Right renal pelvis (tissue), 4 donors: ENCODE measurements at places on chromosomes 12 and 14.
A peak's percentile ranks its signal among the peaks of the same experiment; 100 is the strongest.

GRCh38 chr12:29234965-29235626 lies 86.0 kb downstream of the FAR2 start:
- no peak for DNase-seq

DNA sequence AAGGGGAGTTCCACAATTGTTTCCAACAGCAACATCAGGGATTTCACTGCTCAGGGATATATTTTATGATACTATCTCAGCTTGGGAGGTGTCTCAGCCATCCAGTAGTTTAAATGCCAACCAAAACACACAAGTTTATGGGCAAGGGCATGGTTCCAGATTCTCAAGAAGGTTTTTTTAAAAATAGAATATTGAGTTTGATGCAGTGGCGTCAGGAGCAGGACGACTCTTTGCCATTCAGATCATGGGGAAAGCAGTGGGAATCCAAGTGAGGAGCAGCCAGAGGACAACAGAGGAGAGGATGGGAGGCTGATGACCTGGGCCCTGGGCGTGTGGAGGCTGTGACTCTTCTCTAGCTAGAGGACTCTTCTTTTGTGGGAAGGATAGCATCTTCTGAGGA lies 25.7 kb downstream of the TSHR start:
- DNase-seq, result no peak

DNA sequence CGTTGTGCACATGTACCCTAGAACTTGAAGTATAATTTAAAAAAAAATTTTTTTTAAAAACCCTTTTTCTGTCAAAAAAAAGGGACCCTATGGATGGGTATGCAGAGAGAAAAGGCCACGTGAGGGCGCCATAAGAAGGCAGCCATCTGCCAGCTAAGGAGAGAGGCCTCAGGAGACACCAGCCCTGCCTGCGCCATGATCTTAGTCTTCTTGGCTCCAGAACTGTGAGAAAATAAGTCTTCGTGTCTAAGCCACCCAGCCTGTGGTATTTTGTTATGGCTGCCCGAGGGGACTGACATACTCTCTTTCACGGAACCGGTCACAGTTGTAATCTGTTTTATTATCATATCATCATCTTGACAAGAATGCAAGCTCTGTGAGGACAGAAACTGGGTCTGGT lies 174.8 kb downstream of the EFCAB11 start:
- no peak for DNase-seq

DNA sequence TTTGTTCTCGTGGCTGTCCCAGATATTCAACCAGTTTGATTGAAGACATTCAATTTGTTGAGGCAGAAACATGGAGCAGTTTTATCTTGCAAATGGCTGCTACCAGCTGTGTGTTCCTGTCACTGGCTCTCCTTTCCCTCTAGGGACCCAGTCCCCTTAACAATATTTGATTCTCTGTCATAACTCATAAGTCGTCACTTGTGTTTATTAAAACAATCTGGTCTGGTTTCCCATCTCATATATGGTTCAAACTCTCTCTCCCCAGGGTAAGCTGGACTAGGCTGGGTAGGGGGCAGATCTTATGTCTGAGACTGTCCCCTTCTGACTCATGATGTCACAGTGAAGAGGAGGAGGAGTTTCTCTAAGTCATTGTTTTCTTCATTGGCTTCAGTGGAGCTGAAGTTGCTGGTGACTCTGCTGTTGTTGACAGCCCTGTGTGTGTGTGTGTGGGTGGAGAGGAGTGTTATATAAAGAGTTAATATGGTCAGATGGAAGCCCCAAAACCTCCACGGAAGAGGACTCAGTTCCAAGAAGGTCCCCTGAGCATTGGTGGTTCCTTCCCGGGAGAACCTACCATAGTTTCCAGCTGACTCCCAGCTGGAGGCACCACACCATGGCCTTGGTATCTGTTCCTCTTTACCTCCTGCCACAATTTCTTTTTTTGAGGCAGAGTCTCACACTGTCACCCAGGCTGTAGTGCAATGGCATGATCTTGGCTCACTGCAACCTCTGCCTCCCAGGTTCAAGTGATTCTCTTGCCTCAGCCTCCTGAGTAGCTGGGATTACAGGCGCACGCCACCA lies 16.1 kb upstream of the GNG2 start:
- DNase-seq, result no peak

DNA sequence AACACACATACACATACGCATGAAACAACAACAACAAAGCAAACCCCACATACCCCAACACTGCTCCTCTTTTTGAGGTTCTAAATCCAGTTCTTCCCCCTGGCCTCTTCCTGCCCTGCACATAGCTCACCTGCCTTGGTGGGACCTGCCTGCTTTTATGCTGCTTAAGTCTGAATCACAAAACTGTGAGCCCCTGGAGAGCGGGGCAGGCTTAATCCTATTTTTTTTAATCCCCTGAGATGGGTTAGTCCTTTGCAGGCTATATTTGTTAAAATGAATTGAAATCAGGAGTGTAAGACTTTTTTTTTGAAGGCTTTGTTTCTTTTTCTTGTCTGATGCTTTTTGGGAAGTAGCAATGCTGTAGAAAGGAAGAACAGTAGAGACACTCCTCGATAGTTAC lies 84.6 kb upstream of the MAX start:
- no peak for DNase-seq

DNA sequence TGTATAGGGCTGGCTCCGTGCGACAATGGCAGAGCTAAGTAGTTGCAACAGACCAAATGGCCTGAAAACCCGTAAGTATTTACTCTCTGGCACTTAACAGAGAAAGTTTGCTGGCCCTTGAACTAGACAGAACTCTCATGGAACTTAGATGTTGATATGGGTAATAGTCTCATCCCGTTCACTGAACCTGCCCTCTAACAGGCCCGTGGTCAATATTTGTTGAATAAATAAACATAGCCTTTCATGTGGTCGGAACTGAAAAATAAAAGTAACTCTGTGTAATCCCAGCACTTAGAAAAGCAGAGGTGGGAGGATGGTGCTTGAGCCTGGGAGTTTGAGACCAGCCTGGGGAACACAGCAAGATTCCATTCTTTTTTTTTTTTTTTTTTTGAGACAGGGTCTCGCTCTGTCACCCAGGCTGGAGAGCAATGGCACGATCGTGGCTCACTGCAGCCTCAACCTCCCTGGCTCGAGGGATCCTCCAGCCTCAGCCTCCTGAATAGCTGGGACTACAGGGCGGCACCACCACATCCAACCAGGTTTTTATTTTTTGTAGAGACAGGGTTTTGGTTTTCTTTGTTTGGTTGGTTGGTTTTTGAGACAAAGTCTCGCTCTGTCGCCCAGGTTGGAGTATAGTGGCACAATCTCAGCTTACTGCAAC lies 29.7 kb downstream of the KDM2B start:
- no peak for DNase-seq

DNA sequence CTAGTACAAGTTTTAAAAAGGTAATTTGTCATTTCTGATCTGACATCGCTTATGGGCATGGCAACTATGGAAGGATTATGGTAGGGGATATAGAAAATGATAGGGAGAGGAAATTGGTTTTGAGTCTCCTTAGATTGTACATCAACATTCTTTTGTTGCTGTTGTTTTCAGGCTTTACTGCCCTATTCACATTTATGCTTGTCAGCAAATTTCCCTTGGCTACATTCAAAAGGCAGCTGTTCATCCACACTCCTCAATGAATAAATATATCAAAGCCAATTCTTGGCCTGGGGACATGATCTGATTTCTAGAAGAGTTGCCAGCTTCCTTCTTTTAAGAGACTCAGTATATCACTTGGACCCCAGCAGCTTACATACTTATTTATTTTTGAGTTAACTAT lies 283.4 kb downstream of the CEP128 start:
- no peak for DNase-seq

- no peak for DNase-seq
Measured at GRCh38 chr12:34604631-34605509, 582.6 kb downstream of the ALG10 start.

DNA sequence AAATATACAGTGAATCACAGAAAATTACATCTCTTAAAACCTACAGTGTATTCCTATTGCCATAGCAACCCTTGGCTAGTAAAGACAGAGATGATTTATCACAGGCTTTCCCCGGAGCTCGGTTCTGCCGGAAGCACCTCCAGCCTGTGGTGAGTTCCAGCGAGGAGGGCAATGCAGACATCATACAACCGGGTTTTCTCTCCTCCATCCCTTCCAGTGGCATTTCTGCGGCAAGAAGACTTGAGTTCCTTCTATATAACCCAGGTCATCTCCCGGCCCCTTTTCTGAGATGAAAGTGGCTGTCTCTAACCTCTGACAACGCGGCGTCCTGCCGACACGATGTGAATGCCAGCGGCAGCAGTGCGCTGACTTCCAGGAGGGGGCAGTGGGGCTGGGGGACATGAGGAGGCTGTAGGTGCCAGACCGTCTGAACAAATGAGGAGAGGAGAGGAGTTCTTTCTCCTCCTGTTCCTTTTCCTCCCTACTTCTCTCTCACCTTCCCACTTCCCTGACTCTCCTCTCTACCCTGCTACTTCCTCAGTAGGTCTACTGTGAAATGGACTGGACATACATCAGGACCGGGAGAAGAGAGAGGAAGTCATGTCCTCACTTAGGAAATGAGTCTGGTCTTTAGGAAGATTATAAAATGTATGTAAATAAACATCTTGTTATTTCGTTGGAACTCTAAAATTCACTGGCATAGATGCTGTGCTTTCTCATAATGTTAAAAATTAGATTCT lies 68.6 kb upstream of the MAX start:
- DNase-seq, result no peak

DNA sequence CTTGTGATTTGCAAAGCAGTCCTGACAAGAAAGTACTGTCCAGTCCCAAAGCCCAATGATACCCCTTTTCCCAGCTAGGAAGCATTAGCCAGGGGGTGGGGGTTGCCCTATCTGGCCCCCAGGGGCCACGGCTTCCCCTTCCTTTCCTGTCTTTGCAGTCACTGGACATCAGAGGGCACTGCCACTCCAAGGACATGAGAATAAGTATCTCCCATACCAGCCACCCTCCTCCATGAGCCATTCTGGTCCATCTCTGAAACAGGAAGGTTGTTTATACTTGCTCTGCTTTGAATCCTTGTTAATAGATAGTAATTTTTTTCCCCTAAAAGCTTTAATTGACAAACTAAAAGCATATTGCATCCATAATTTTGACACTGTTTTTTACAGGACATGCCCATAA lies 29.7 kb downstream of the RBM19 start:
- no peak for DNase-seq

GRCh38 chr14:50061664-50062437 lies 54.5 kb downstream of the VCPKMT start:
- no peak for DNase-seq

GRCh38 chr14:31902002-31902401 lies 175.1 kb upstream of the ARHGAP5 start:
- DNase-seq, result no peak

DNA sequence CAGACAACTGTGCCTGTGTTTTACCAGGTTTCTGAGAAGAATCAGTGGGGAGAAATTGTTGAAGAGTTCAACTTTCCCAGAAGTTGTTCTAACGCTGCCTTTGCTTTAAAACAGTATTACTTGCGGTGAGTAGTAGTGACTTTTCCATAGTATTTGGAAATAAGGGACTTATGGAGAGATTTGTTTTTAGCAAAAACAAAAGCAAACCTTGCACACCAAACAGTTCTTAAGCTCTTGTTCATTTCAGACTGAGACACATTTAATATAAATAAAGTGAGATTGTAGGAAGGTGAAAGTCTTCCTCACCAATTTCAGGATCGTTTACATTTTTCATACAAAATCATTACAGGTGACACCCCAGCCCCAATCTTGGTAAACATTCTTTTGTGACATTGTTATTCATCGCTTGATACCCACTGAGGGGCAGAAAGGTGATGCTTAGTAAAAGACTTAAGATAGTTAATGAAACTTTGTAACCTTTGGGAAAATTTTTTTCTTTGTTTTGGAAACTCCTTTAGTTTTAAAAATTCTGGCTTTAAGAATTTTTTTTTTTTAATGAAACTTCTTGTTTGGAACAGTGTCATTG lies 1.8 kb downstream of the ARID2 start:
- DNase-seq, result no peak

- DNase-seq, result peak; percentile 43
Measured at GRCh38 chr14:50830044-50830931, 674 bp downstream of the NIN start.

- no peak for DNase-seq
Measured at GRCh38 chr12:6827982-6828780, at the start of gene P3H3. Gene P3H3, plus strand, starts transcription at chr12:6828407. Its CDS starts 34 bp downstream, at chr12:6828441.

DNA sequence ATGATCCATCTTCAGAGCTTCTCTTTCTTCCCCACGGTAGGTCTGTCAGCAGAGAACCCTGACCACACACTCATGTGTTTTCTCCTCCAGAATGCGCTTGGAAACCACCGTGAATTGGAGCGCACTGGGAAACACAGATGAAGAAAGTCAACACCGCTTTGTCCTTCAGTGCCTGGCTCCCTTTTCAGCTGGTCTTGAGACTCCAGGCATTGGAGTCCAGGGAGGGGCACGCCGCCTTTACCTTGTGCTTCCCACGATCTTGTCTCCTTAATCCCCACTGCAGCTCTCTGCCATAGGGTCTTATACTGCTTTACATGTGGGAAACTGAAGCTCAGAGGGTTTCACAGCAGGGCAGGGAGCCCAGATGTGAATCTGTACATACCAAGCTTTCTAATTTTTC lies 1.1 kb downstream of the FAM90A1 start:
- DNase-seq, result no peak

DNA sequence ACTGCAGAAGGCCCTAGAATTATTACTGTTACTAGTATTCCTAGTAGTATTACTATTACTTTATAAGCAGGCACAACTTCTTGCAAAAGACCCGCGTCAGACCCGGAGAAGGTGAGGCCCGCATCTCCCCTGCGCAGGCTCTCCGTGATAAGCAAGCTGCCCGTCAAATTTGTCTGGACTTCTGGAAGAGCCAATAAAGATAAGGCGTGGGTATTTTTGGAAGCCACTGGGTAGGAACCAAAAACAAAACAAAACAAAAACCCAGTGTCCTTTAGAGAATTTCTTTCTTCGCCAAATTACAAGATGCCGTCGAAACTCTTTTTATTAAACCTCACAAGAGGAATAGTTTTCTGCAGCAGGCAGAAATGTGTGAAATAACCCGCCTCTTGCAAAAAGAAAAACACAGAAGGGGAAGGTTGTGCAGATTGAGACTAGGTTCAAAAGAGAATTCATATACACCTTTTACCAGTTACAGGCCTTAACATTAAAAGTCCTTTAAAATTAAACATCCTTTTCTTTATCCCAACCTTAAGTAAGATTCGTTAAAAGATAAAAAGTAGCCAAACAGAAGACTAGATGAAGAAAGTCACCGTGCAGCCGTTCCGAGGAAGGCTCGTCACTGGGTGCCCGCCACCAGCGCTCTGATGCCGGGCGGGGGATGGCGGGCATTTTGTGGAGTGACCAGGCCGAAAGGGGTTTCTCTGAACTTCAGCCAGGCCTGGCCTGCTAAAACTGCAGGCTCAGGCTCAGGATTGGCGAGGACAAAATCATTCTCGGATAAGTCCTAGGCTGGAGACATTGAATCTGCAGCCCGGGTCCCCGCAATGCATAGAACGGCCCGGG lies 1.6 kb downstream of the TBX5 start:
- DNase-seq, result no peak

GRCh38 chr12:86186449-86186848 lies 69.7 kb downstream of the MGAT4C start:
- no peak for DNase-seq

GRCh38 chr12:32420356-32420755 lies 21.0 kb downstream of the FGD4 start:
- DNase-seq, result no peak

GRCh38 chr14:69755784-69756183 lies 11.2 kb upstream of the SRSF5 start:
- DNase-seq, result no peak

- no peak for DNase-seq
Measured at GRCh38 chr14:65915125-65915524, 502.6 kb downstream of the FUT8 start.
